ENCODE measurements at places on chromosomes 13 and 19.

GRCh38 chr13:78437781-78438180 lies 165.6 kb downstream of the POU4F1 start:
- no peak for DNase-seq

DNA sequence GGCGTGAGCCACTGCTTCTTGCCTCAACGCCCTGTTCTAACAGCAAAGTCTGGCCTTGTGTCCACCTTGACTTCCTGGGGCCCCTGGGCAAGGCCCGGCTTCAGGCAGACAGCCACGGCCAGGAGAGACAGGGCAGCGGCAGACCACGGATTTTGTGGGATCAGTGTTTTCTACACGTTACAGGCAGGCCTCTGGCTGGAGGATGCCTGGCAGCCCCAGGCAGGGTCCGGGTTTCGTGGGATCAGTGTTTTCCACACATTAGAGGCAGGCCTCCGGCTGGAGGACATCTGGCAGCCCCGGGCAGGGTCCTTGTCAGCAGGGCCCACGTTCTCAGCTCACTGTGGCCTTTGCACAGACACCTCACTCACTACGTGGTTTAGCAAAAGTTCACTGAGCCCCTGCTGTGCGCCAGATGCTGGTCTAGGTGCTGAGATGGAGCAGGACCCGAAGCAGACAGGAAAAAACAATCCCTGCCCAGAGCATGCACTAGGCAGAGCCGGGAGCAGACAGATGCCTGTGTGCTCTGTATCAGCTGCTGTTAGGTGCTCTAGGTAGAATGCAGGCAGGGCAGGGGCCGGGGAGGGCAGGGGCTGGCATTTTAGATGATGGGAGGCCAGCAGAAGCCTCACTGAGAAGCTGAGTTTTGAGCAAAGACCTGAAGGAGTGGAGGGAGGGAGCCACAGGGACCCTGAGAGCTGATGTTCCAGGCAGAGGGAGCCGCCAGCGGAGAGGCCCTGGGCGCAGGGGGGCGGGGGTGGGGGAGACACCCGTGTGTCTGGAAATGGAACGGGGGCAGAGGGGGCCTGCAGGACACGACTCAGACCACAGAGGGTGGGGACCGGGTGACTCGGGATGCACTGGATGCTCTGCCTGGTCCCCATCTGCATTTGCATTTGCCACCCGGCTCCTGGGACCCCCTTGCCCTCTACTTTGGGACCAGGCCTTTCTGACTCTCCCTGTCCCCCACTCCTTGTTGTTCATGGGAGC lies 25.0 kb upstream of the NCCRP1 start:
- DNase-seq, result no peak

DNA sequence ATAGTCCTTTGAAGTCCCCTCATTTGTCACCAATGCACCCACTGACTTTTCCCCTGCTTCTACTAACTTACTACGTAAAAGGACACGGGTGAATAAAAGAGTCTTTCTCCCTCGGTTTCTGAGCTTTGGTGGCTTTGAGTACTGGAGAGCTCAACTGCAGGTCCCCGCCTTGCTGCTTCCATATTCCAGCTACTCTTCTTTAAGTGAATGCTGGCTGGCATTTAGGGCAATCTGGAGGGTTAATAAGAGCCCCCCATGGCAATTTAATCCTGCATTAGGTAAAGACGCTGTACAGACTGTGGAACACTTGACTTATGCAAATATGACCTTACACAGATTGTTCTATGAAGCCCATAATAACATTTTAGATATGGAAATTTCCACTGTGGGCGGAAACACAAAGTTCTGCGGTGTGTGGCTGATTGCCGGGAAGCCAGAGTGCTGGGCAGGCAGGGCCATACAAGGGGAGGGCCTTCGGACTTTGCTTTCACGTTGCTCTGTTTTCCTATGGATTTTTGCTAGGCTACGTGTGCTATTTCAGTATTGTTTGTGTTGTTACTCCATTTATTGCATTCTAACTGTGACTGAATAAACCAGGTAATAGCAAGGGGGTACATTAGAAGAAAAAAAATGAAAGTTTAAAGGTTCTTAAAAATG lies 97.5 kb downstream of the SLC10A2 start:
- DNase-seq, result no peak

DNA sequence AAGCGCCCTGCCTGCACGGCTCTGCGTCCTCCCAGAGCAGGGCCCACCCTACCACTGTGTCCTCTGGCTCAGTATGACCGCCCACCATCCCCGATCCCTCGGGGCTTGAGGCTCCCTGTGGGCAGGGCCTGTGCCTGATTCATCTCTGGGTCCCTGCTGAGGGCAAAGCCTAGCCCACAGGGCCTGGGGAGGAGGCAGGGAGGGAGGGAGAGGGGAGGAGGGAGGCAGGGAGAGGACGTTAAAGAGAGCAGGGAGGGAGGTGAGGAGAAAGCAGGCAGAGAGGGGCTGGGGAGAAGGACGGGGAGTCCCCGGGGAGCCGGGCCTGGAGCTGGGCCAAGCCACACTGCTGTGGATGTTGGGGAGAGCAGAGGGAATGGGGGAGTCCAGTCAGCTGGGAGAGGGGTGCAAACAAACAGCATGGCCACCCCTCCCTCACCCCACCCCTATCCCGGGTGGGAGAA lies 4.0 kb upstream of the ERFL start:
- DNase-seq, result no peak

- DNase-seq, result no peak
Measured at GRCh38 chr13:24254146-24254841, 55.1 kb upstream of the C1QTNF9 start.

GRCh38 chr19:35253316-35254286 lies 4.8 kb downstream of the LSR start:
- no peak for DNase-seq

DNA sequence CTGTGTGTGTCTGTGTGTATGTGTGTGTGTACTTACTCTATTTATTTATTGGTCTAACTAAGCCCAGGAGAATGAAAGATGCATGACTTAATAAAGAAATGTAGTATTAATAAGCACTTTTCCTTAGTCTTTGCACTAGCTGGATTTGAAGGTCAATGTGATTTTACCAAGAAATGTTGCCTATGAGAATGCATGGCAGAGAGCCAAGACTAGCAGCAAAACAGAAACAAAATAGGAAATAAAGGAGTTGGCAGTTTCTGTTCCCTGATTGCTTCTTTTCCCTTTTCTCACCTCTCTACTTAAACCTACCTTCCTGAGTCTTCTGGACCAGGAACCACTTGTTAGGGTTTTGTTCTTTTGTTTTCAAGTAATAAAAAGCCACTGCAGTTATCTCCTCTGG lies 286.1 kb downstream of the KCTD12 start:
- no peak for DNase-seq

DNA sequence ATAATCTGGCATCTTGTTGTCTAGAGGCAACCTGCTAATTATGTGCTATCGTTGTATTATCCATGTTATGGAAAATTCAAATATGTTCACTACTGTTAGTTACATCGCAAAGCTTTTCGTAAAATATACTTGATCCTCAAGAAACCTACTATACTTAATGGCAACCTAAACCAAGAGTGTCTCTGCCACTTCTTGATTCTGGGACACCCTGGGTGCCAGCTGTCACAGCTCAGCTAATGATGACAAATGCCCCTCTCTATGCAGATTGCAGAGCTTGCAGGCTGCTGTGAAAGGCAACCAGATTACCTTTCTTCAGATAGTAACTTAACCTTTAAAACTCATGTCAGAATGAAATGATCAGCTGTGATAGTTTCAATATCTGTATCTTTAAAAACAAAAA lies 8.9 kb upstream of the MAB21L1 start:
- DNase-seq, result no peak

DNA sequence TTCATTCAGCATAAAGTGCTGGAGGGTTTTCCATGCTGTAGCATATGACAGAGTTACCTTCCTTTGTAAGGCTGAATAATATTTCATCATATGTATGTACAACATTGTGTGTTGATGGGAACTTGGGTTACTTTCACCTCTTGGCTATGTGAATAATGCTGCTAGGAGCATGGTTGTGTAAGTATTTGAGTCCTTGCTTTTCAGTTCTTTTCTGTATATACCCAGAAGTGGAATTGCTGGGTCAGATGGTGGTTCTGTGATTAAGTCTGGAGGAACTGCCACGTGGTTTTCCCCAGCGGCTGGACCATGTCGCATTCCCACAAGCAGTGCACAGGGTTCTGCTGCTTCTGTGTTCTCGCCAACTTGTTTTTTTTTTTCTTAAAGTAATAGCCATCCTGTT lies 101.2 kb upstream of the TEX29 start:
- DNase-seq, result no peak

- DNase-seq, result no peak
Measured at GRCh38 chr19:40265763-40266099, 19.4 kb downstream of the AKT2 start.

DNA sequence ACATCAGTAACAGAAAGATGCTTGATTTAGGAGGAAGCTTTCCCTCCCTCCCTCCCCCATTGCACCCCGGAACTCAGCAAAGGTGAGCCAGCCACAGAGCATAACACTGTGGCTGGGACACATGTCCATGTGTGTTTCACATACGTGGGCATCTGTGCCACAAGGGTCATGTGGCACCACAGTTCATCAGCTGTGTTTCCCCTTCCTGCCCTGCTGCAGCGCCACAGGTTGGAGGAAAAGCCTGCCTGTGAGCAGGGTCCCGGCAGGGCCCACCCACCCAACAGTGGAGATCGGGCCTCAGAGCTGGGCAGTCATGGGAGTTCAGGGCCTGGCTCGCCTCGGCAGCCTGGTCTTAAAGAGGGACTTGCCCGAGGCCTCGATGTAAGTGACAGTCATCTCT lies 2.8 kb downstream of the ACP5 start:
- DNase-seq, result no peak

Measured in foreskin keratinocyte (primary cell).